Activated naive CD8-positive, alpha-beta T cell treated with anti-CD3 and anti-CD28 coated beads for 36 hours (primary cell): ENCODE measurements at places on chromosomes 5 and 9. TPM values are rescaled to one million over a fixed set of nuclear protein-coding genes. Genes with fewer than 3 reads are reported as not detected.
A peak's percentile ranks its signal among the peaks of the same experiment; 100 is the strongest.

- no peak for DNase-seq
Measured at GRCh38 chr5:123997064-123997461, 485.1 kb downstream of the CSNK1G3 start.

FAM200C gene
- 0.48 TPM for total RNA-seq

DNA sequence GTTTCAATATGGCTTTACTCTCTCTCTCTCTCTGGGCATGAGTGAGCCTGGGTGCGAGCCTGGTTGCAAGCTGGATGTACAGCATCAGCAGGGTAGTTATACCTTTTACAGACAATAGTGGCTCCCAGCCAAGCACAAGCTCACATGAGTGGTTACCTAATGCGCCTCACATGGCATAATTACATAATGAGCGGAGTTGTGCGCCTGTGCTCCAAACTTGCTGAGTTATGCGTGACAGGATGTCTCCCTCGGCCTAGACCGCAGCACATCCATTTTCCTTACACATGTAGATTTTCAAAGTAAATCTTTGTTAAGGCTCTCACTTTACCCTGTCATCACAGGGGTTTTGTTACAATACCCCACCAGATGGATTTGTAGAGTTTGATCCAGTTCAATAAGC, 233.5 kb upstream of the WWC1 start:
- DNase-seq: no peak

- DNase-seq: peak; percentile 72
Measured at GRCh38 chr5:119435436-119436132, 16.7 kb upstream of the HSD17B4 start.

SLC34A1 gene
- not detected for total RNA-seq

GARIN3 gene
- 0.46 TPM for total RNA-seq

TLE4 gene
- total RNA-seq: 35.3 TPM

GRCh38 chr5:90338712-90339372, 70.7 kb downstream of the CETN3 start:
- no peak for DNase-seq
